Suppressor macrophage treated with lipopolysaccharide for 1 hour (primary cell): ENCODE measurements at places on chromosomes 3 and 15.

DNA sequence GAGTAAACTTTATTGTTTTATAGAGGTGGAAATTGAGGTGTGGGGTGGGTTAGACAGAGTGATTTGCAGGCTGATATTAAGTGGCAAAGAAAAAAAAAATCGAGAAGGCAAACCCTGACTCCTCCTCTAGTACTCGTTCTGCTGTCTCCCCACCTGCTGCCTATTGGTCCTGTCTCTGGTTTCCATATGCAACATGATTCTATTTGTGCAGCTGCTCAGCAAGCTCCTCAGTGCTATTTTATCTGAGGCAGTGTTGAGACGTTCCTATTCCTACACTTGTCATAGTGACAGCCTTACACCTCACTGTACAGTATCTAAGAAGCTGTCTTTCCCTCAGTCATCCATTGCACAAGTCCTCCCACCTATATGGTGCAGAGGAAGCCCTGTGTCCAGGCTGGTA lies 45.1 kb downstream of the RSL24D1 start:
- DNase-seq, result no peak

DNA sequence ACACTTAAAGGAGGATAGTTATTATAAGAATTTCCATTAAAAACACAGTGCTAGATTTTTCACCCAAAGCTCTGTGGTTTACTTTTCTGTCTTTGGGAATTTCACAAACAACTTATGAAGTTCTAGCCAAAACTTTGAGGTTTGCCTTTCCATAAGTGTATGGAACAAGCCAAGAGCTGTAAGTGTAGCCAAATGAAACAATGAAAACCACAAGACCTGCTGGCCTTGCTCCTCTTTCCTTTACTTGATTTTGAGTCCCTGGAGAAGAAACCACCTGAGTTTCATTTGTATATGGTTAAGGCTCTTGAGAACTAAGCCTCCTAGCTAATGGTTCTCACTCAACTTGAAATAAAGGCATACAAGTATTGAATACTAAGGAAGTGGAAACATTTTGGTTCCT lies 365.3 kb upstream of the EPHA3 start:
- no peak for DNase-seq

DNA sequence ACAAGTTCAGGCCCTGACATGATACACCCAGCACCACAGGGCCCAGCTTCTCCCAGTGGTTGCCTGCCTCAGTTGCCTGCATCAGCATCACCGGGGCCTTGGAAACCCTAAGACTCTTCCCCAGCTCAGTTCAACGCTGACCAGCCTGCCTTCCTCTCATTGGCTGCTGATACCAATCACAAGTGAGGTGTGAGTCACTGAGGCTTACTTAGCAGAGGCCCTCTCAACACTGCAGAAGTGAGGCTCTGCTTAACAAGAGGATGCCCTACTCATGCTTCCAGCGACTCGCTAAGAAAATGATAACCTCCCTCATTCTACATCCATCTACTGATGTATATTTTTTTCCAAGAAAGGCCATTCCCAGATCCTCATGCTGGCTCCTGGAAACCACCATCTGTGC lies 151.9 kb downstream of the ADAMTS17 start:
- no peak for DNase-seq

GRCh38 chr3:183809270-183809669 lies 16.1 kb downstream of the MAP6D1 start:
- DNase-seq, result no peak

- DNase-seq, result no peak
These were observed 39.5 kb downstream of the TCF12 start for GRCh38 chr15:56957812-56958406.

GRCh38 chr15:28094732-28095521 lies 4.2 kb downstream of the OCA2 start:
- peak; percentile 30 for DNase-seq

- DNase-seq, result no peak
These were observed 12.0 kb downstream of the TMED3 start for GRCh38 chr15:79322945-79323344.

- no peak for DNase-seq
These were observed 38.2 kb downstream of the B3GALNT1 start for GRCh38 chr3:161066930-161067329.

GRCh38 chr3:179460260-179460659 lies 9.0 kb upstream of the GNB4 start:
- peak; percentile 79 for DNase-seq

GRCh38 chr3:131396170-131396569 lies 14.6 kb downstream of the NUDT16 start:
- DNase-seq, result no peak

DNA sequence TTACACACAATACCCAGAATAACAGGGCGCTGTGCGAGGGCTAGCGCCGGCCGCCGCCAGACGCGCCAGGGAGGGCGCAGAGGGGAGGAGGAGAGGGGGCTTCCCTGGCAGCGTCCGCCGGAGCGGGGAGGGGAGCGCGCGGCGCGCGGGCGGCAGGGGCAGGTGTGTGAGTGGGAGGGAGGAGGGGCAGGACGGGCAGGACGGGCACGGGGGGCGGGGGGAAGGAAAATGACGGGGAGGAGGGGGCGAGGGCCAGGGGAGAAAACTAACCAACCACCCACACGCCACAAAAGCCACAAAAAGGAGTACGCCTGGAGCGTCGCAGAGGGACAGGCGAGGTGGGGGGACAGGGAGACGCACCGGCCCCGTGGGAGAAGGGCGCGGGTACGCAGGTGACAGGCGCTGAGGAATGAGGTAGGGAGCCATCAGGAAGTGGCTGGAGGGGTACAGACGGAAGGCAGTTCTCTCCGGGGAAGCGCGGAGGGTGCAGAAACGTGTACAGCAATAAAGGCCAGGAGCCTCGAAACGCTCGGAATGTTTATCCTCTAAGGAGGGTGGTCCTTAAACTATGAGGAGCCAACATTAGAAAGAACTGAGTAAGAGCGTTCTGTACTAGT lies 610 bp upstream of the SATB1 start:
- DNase-seq, result peak; percentile 29

DNA sequence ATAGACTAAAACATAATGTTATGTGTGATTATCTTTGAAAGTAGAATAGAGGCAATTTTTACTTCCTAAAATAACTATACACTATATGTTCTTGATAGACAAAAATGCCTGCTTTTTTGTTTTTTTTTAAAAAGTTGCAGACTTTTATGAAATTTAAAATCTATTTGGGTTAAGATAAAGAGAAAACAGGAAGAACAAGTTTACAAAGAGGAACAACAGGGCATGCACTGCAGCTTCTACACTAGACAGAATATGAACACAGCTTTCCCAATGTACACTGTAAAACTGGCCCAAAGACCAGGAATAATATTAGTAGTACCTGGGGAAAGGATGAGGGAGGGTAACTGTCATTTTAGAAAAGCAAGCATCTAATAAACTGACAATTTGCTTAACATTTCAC lies 53.7 kb downstream of the NR1I2 start:
- DNase-seq, result peak; percentile 29

- no peak for DNase-seq
These were observed 31.3 kb upstream of the FAH start for GRCh38 chr15:80121546-80121945.

- DNase-seq, result no peak
These were observed 1.8 kb upstream of the SLC38A3 start for GRCh38 chr3:50203113-50203808.

DNA sequence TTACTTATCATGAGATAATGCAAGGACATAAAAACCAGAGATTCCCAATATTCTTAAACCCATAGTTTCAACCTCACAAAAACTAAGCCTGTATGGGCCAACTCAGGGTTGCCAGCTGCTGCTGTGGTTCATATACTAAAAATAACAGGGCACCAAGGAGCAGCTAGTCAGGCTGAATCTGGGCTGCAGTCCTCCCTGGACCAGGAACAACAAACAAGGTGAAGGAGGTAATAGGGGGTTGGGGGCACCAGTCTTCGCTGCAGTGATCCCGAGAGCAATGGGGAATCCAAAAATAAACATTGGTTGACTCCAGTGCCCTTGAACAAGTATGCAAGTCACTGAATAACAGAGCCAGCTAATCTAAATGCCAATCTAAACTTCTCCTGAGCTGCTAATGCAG lies 108.9 kb downstream of the MECOM start:
- no peak for DNase-seq

DNA sequence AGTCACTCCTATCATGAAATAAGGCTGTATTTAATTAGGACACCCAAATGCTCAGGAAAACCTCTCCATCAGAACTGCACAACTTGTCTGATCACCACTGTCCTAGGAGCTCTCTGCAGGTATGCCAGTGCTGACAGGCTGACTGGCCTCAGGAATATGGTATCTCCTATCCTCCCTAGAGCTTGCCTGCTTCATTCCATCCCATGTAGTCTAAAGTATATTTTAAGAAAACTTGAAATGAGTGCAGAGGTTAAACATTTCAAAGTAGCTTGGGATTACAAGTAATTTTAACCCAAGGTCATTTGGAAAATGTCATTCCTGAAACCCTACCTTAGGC lies 23.7 kb downstream of the FILIP1L start:
- DNase-seq, result no peak

DNA sequence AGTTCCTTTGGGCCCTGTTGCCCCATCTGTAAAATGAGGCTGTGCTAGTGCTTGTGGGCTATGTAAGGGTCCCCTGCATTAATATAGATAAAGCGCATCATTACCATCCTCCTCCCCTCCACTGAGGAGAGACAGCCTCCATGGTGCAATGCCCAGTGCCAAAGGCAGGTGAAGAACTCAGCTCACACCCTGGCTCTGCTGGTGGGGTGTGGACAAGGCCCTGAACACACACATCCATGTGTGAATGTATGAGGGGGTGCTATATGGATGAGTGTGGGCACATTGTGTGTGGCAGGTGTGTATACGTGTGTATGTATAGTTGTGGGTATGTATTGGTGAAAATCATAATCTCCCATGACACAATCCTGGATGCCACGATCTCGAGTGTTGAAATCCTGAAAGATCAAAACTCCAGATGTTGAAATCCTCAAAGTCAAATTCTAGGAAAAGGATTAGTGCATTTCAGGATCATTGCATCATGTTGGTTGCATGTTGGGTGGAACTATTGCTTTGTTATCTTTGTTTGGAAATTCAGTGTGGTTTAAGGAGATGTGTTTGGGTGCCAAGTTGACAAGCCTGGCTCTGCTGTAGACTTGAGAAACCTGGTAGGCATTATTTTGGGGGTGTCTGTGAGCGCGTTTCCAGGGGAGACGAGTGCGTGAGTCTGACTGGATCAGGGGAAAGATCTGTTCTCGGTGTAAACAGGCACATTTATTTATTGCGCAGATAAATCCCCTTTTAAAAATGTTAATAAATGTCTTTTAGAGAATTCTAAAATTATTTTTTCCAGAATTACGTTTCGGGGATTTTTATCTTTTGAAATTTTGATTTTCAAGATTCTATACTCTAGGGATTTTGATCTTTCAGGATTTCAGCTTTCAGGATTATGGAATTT lies 42.0 kb upstream of the SEC61A1 start:
- DNase-seq, result no peak

GRCh38 chr3:181075098-181075497 lies 85.6 kb upstream of the DNAJC19 start:
- DNase-seq, result no peak

DNA sequence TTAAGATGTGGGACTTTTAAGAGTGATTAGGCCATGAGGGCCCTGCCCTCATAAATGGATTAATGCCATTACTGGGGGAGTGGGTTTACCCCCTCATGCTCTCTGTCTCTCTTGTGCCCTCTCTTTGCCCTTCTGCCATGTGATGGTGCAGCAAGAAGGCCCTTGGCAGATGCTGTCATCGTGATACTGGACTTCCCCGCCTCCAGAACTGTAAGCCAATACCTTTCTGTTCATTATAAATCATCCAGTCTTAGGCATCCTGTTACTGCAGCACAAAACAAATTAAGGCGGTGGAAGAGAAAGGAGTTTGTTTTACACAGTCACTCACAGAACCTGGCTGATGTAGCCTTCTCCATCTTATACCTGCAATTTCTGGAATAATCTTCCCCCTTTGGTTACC lies 360.3 kb upstream of the TBL1XR1 start:
- DNase-seq, result no peak

DNA sequence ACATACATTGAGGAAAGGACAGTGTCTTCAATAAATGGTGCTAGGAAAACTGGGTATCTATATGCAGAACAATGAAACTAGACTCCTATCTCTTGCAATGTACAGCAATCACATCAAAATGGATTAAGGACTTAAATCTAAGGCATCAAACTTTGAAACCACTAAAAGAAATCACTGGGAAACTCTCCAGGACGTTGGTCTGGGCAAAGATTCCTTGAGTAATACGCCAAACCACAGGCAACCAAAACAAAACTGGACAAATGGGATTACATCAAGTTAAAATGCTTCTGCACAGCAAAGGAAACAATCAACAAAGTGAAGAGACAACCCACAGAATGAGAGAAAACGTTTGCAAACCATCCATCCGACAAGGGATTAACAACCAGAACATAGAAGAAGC lies 14.5 kb downstream of the LAMP3 start:
- no peak for DNase-seq

GRCh38 chr3:32453346-32453745 lies 49.3 kb downstream of the CMTM6 start:
- DNase-seq, result no peak

DNA sequence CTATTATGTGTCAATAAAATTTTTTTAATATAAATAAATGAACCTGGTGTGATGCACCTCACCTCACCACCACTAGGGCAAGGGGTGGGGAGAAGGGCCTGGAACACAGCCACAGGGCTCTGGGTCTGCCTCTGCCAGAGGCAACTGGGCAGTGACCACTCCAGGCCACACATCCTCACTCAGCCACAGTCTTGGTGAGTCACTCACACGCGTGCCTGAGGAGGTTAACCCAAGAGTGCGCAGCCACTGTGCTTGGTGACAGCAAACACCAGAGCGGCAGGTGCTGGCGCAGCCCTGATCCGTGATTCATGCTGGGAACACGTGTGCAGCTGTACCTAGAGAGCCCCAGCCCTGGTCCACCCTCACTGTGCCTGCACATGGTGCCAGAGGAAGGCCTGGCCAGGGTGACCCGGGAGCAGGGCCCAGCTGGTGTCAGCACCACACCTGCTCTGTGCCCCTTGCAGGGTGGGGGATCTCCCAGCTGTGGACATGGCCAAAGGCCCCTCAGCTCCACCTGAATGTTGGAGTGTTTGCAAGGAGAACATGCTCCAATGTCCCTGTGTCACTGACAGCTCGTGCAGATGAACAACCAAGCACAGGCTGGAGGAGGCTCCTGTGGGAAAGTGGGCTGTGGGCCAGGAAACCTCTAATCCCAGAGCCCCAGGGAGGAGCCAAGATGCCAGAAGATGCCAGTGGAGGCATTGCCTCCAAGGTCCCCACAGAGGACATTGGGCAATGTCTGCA lies 2.1 kb downstream of the SLC41A3 start:
- peak; percentile 24 for DNase-seq

DNA sequence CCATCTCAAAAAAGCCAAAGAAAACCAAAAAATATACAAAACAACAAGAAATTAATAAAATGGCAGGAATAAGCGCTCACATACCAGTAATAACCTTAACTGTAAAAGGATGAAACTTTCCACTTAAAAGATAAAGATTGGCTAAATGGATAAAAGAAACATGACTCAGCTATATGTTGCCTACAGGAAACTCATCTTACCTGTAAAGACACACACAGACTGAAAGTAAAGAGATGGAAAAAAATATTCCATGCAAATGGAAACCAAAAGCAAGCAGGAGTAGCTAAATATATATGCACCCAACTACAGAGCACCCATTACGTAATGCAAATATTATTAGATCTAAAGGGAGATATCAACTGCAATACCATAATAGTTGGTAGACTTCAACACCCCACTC lies 49.7 kb downstream of the ADAM10 start:
- DNase-seq, result no peak

- DNase-seq, result peak; percentile 61
These were observed at the start of gene RAB43 for GRCh38 chr3:129121792-129122411. Gene RAB43 (minus strand): TSS chr3:129121804. CDS start chr3:129121489, 315 bp downstream.
